ENCODE measurements at places on chromosomes 5 and 9. TPM values are rescaled to one million over a fixed set of nuclear protein-coding genes. Genes with fewer than 3 reads are reported as not detected.

The GRM6 gene
- not detected for total RNA-seq

The LHX6 gene
- 6.1 TPM for total RNA-seq

The FAM151B gene
- 1.6 TPM for total RNA-seq

The KIF4B gene
- not detected for total RNA-seq

The WDR38 gene
- total RNA-seq = not detected

GRCh38 chr5:62322484-62322883 lies 16.5 kb downstream of the KIF2A start:
- no peak for DNase-seq

DNA sequence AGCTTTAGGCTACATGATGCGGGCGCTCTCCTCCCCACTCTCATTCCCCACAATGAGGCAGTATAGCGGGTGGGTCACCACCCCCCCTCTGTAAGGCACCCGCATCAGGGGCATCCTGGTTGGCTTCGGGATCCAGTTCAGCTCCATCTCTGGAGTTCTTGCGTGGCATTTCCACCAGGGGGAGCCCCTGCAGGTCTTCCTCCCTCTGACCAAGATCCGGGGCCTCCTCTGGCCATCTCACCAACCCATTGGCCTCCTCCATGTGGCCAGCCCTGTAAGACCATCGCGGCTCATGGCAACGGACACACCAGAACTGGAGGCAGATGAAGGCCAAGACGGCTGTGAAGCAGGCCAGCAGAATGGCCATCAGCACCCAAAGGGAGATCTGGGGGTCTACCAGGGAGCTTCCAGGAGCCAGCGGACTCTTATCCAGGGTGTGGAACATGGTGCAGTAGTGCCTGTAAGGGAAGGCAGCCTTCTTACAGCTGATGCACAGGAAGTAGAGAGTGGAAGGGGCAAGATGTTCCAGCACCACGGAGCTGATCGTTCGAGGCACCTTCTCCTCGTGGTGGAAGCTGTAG lies 77.0 kb downstream of the CYFIP2 start:
- DNase-seq = no peak

GRCh38 chr5:170166101-170166500 lies 60.4 kb downstream of the FOXI1 start:
- DNase-seq = no peak

DNA sequence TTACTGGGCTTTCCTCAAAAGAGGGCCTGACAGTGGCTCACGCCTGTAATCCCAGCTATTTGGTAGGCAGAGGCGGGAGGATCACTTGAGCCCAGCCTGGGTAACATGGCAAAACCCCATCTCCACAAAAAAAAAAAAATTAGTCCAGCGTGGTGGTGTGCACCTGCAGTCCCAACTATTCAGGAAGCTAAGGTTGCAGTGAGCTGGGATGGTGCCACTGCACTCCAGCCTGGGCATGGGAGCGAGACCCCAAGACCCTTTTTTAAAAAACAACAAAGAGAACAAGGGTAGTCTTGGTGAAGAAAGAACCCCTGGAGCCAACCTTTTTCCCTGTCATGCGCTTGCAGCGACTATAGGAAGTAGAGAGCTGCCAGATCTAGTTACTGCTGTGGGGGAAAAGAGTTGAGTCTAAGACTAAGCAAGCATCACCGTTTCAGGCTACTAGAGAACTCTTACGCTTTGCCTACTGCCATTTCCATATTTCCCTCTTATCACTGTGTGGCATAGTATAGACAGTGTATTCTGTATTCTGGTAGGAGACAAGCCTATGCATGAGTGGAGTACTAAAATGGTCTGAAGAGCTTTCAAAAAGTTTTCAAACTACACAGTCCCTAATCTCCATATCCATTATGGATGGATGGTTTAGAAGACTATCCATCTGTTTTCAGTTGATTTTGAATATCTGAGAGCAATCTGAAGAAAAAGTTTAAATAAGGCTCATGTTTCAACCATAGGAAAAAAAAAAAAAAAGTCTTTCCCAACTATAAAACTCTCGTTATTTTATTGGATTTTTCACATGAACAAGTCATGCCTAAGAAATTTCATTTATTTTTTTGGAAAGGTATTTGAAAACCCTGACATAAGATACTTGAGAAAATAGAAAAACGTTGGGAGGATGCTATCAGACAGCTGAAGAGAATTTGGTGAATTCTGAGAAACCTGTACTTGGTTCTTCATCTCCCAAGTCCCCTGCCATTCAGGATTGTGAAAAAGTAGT lies 2.6 kb downstream of the C9orf40 start:
- DNase-seq = no peak

- no peak for DNase-seq
Observed at GRCh38 chr9:134144801-134145200, 8.9 kb downstream of the WDR5 start.

DNA sequence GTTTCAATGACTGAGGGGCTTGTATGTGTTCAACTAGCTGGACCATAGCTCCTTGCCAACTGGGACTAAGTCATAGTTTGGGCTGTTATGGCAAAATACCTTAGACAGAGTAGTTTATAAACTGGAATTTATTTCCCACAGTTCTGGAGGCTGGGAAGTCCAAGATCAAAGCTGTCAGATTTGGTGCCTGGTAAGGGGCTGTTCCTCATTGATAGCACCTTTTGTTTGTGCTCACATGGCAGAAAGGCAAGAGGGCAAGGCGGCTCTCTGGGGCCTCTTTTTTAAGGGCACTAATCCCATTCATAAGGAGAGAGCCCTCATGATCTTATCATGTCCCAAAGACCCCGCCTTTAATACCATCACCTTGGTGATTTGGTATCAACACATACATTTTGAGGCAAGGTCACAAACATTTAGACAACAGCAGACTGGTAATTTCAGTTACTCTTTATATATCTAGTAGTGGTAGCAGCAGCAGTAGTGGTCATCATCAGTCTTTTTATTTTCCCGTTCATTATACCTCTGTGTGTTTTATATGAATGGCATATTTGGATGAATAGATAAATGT lies 477.0 kb downstream of the CCDC171 start:
- DNase-seq = no peak

- no peak for DNase-seq
Observed at GRCh38 chr5:151534350-151534749, 56.8 kb downstream of the FAT2 start.

All from Right ventricle myocardium inferior (tissue), 1 donor.